ENCODE measurements at places on chromosomes 11 and 22. TPM values are rescaled to one million over a fixed set of nuclear protein-coding genes. Genes with fewer than 3 reads are reported as not detected.

DNA sequence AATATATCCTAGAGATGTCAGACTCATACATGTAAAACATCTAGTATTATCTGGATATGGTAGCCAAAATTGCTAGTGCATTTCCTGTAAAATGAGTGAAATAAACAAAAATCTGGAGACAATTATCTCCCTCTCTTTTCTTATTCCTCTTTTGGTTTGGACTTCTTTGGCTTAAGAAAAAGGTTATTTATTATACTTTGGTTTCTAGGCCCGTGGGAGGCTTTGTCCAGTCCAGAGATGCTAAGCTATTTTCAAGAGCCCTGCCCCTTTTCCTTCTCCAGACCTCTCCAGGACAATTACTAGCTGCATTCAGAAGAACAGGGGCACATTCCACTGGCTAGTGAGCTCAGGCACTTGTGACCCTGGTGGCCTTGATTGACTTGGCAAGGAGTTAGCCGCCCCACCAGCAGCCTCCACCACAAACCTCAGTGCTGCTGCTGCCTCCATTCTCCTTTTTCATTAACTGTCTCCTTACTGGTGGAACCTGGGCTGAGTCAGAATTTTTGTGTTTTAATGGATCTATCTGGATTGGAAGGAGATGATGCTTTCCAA is 747.3 kb upstream of the TENM4 start:
- no peak for DNase-seq

The OR8D4 gene
- total RNA-seq = not detected

- peak; percentile 52 for DNase-seq
Observed at GRCh38 chr11:14125529-14125928, 163.0 kb downstream of the SPON1 start.

DNA sequence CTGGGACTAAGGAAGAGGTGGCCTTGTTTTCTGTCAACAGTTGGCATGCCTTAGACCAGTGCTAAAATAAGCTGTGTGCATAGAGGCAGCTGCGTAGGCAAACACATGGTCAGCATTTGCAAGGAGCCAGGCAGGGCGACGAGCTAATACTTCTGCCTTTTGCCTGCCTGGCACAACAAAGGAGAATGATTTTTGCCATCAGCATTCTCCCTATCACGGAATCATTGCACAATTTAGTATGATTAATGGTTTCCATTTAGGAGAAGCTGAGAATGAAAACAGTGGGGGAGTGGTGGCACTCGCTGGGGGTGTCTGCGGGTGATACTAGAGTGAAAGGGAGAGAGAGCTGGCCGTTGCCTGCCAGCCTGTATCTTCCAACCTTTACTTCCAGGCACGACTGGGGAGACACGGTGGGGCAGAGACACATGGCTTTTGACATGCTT is 336.0 kb downstream of the CADM1 start:
- peak; percentile 5 for DNase-seq

DNA sequence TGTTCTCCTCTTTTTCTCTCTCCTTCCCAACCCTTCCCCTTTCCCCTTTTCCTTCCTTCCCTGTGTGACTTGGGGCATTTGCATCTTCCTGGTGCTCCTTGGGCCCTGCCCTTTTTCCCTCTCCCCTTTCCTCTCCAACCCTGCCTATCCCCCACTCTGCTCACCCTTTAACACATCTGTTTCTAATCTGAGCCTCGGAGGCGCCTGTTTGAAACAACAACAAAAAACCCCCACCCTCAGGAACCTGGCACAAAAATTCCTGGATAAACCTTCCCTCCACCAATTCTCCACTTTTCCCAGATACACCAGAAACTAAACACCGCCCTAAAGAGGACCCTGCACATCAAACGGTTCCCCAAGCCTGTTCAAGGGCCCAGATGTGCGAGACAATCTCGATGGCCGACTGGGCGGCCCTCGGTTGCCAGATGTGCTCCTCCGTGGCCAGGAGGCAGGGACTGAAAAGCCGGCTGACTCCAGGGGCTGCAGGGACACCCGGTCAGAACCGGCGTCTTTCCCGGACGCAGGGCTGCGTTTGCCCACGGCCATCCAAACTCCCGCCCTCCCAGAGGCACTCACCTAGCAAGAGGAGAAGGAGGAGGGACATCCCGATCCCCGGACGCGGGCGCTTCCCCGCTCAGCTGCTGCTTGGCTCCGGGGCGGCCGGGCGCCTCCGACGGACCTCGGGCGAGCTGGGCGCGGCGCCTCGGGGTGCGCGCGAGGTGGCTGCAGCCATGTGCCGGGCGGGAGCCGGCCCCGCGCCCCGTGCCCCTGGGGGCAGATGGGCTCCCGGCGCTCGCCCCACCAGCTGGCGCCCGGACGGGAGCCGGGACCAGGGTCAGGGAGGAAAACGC is 486 bp downstream of the CLMP start:
- DNase-seq = no peak

DNA sequence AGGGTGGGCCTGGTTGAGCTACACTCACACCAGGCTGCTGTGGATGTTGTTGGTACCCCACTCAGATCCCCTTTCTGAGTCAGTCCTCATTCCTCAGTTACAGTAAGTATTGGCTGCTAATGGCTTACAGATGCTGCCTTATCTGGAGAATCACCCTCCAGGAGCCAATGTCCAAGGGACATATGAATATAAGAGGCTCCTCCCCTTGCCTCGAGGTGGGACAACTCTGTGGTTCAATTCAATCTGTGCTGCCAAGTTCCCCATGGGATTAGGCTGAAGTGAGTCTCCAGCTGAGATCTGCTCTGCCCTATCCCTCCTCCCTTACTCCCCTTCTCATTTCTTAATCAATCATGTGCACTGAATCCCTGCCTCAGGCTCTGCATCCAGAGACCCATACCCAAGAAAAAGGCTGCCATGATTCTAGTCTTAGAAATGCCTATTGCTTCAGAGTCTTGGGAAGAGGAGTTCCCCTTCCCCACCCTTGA is 168.8 kb upstream of the SYT13 start:
- no peak for DNase-seq

The C11orf87 gene
- total RNA-seq = not detected

The FIBIN gene
- 24.5 TPM for total RNA-seq

DNA sequence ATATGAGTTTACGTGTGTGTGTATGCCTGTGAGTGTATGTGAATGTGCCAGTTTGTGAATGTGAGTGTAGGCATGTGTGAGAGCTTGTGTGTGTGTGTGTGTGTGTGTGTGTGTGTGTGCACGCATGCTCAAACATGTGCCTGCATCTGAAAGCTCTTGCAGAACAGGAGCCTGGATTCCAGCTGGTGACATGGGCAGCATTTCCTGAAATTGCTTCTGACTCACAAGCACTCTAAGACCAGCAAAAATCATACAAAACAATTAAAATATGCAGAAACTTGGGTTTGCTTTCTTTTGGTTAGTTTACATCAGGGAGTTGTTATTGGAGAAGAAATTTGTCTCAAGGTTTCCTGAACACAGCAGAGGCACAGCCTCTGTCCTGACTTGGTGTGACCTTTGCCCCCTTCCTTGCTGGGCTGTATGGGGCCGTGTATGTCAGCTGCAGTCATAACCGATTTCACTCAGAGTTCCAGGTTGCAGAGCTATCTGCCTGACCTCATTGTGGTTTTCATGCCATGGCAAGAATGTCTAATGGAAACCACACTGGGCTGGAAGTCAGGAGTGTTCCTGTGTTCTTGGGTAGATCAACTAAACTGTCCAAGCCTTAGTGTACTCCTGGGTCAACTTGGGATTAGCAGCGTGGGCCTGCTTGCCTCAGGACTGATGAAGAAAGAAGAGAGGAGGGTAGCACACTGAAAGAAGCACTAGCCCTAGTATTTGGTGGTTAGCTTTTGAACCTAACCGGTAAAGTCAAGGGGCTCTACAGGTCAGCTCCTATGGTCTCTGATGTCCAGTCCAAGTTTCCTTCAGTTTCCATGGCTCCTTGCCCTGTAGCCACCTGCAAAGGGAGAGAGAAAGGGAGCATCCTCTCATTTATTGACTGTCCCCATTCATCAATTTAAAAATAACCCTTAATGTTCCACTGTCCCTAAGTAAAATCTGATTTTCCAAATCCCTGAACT is 143.7 kb downstream of the SNX19 start:
- peak; percentile 96 for DNase-seq

The VPREB1 gene
- total RNA-seq = not detected

DNA sequence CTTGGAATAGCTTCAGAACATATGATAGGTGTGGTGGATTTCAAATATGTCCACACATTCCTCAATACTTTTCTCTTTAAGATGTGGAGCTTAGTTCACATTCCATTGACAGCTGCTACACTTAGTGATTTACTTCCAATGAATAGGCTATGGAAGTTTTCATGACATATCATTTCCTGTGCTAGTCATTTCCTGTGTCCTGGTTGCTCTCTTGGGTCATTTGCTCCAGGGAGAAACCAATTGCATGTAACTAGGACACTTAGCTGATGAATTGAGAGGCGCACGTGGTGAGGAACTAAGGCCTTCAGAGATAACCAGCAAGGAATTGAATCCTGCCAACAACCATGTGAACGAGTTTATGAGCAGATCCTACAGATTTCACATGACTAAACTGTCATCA is 120.9 kb downstream of the SLC17A6 start:
- DNase-seq = peak; percentile 37

DNA sequence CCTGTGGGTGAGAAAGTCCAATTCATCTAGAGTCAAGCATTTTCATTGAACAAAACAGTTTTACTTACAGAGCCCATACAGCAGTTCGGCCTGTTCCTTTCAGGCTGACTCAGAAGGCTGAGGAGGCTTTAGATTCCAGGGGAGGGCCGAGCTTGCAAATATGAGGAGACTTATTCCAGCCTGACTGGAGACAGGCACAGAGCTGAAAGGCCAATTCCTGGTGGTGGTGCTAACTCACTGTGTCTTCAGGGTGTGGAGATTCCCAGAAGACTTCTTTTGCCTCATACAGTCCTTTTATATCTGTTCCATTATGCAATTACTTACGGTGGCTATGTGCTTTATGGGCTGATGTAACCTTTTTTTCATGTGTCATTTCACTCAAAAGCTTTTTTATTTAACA is at the start of gene OR51E2:
TSS of gene OR51E2 (minus strand) at position 269 of the 400 bp plus-strand sequence. CDS start 15,142 bp downstream, outside the sequence.
- DNase-seq = no peak

- peak; percentile 19 for DNase-seq
Observed at GRCh38 chr11:134406264-134407185, 5.5 kb downstream of the B3GAT1 start.

The SMARCB1 gene
- total RNA-seq = 35.2 TPM

GRCh38 chr11:73944901-73945300 is 5.9 kb upstream of the DNAJB13 start:
- no peak for DNase-seq

- peak; percentile 15 for DNase-seq
Observed at GRCh38 chr22:38754751-38755154, 1.0 kb downstream of the SUN2 start.

Measured in renal cortical epithelial cell (primary cell).